ENCODE measurements at places on chromosomes 7 and 10.
A peak's percentile ranks its signal among the peaks of the same experiment; 100 is the strongest.

DNA sequence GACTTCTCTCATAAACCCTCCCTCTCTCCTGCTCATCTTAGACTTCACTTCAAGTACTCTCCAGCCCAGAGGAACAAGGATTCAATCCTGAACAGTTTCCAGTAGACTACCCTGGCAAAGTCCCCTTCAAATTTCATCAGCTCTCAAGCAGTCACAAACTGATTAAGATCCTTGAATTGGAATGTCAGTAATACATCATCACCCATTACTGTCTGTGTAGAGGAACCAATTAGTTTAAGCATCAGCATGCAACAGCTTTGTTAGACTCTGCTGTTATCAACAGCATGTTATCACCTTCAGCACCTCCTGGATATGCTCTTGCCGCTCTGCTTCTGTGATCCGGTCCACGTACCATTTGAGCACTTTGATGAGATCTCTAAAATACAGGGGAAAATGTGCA lies 307.0 kb upstream of the IMMP2L start:
- DNase-seq = no peak

- no peak for DNase-seq
Observed at GRCh38 chr7:127485482-127485881, 93.0 kb upstream of the ZNF800 start.

DNA sequence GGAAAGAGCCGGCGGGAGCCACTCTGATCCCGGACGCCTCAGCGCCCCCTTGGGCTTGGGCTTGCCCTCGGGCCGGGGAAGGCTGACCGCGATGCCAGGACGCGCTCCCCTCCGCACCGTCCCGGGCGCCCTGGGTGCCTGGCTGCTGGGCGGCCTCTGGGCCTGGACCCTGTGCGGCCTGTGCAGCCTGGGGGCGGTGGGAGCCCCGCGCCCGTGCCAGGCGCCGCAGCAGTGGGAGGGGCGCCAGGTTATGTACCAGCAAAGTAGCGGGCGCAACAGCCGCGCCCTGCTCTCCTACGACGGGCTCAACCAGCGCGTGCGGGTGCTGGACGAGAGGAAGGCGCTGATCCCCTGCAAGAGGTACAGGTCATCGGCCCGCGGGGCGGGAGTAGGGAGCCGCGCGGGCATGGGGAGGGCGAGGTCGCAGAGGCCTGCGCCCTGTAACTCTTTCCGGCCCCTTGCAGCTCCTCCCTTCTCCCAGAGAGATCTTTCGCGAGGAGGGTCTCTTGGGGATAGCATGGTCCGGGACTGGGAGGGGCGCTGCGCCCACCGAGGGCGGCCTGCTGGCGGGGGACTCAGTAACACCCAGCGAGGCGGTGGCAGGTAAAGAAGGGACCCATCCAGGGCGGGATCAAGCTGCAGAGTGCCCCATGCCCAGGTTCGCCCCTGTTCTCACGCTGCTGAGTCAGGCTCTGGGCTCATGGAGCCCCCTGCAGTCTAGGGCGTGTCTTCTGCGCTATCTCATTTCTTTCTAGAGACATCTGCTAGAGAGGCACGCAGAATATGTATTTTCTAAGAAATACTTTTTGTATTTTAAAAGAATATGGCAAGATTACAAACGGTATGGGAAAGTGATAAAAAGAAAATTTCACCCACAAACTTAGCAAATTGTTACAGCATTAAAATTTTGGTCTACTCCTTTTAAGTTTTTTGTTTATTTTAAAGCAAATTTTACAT lies 687 bp downstream of the EPDR1 start:
- no peak for DNase-seq

DNA sequence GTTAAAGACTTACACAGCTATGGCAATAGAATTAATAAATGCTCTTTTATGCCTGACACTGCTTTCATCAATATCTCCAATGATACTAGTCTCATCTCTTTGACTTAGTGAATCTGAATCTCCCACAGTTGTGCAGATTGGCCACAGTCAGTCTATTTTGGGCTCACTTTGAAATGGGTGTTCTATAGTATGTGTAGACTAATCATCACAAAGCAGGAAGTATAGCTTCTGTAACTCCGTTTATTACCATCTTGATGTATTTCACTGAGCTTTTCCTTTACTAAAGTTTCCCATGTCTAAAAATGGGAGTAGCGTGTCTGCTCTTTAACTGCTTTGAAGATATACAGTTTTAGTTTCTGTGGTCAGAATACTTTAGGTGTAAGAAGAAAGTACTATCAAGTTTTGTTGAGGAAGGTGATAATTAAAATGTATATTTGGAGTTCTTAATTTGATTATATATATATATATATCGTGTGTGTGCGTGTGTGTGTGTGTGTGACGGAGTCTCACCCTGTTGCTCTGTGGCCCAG lies 70.1 kb downstream of the ST7 start:
- DNase-seq = no peak

- no peak for DNase-seq
Observed at GRCh38 chr7:124713086-124713485, 52.5 kb downstream of the GPR37 start.

DNA sequence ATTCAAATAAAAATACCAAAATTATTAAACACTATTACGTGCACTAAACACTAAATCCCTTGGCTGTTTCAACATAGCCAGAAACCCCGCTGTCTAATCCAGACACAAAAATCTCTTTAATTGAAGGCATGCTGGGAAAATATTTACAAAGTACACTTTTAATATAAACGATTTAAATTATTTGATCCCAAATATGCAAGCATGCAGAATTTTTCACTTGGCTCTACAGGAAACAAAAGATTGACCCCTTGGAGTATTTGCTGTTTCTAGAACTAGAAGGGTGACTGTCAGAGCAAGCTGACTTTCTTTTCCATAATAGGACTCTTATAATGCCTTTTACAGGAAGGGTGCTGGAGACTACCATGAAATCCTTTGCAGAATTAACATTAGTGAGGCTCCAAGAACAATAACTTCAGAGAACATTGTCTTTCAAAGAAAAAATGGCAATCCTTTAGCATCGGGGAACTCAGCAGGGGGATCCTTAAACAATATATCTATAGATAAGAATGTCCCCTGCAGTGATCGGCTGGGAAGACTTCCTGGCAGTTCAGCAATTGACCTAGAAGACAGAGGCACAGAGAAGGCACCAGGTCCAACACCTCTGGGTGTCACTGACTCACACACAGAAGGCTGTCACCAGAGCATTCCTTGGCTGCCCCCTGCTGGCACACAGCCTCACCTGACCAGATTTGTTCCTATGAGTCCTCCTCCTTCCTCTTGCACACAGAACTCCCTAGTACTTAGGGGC lies 55.8 kb upstream of the MRLN start:
- DNase-seq = peak; percentile 36

DNA sequence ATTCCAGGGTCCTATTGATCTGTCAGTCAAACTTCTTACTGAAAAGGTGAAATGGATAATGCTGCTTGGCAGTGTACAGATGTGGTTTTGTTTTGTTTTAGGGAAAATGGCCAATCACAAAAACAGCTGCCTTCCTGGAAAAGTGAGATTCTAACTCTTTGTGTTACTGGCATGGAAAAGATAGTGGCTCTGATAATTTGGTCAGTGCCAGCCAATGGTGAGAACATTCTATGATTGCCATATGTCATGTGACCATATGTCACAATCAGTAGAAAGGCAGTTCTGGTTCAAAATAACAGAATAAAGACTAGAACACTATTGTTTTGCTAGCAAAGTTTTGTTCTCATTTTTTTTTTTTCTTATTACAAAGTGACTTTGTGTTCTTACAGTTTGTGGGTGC lies 139.2 kb upstream of the CCDC6 start:
- DNase-seq = no peak

- no peak for DNase-seq
Observed at GRCh38 chr7:37141742-37142141, 306.9 kb downstream of the ELMO1 start.

GRCh38 chr10:14382022-14382421 lies 51.3 kb upstream of the FRMD4A start:
- peak; percentile 37 for DNase-seq

DNA sequence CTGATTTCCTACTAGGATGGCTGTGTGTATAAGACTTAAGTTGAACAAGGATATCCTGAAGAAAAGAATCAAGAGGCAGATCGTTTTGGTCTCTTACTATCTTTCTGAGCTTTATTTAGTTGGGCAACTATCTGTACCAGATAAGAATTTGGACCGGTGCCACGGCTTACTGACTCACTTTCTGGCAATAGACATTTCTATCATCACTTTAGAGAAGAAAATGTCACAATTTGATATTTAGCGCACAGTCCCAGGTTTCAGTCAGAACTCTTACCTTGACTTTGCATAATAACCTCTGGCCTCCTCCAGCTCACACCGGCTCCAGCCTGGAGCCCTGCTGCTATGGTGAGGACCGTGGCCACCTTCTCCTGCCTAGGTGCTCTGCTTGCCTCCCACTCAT lies 218.2 kb upstream of the MDFIC start:
- no peak for DNase-seq

DNA sequence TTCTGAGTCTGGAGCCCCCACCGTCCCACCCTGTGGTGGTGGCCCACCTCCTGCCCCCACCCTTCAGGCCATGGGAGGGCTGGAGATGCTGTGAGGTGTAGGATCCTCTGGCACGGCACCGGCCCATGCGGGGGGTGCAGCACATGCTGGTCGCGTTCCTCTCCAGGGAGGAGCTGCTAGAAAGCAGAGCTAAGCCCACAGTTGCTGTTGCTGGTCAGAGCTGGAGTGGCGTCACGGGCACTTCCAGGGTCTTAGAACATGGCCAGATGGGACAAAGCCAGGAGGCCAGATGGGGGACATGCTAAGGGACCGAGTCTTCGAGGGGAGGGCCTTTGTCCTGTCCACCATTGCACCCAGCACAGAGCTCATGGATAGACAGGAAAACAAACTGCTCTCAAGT lies 21.6 kb downstream of the AGAP3 start:
- no peak for DNase-seq

Data from stimulated activated CD4-positive, alpha-beta T cell treated with anti-CD3 and anti-CD28 coated beads, Interleukin-1b, Interleukin-23, amount 100 ng/mL, for 4 hours (primary cell).